Transverse colon (tissue), 4 donors: ENCODE measurements at places on chromosomes 12 and 14. TPM values are rescaled to one million over a fixed set of nuclear protein-coding genes. Genes with fewer than 3 reads are reported as not detected.
A peak's percentile ranks its signal among the peaks of the same experiment; 100 is the strongest.

GRCh38 chr14:56195223-56195622 is 77.0 kb downstream of the PELI2 start:
- no peak for DNase-seq

GRCh38 chr12:2264651-2265232 is 212.0 kb downstream of the CACNA1C start:
- peak; percentile 23 for DNase-seq

- DNase-seq = peak; percentile 86
These were observed 101.9 kb downstream of the RFLNA start for GRCh38 chr12:124396544-124397398.

DNA sequence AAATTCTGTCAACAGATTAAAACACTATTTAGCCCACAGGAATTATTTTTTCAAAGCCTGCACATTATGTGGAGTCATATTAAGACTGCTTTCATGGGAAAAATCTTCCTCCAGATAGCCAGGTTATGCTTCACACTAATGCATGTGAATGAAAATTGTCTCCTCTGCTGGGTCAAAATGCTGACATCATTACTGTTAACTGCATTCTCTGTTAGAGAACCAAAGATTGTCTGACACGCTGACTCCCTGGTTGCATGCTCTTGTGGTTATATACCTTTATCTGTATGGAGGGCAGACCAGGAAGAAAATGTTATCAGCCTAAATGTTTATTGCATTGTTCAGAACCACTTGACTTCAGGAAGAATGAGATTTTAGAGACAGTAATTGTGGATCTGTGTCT is 432.2 kb upstream of the MDGA2 start:
- no peak for DNase-seq

DNA sequence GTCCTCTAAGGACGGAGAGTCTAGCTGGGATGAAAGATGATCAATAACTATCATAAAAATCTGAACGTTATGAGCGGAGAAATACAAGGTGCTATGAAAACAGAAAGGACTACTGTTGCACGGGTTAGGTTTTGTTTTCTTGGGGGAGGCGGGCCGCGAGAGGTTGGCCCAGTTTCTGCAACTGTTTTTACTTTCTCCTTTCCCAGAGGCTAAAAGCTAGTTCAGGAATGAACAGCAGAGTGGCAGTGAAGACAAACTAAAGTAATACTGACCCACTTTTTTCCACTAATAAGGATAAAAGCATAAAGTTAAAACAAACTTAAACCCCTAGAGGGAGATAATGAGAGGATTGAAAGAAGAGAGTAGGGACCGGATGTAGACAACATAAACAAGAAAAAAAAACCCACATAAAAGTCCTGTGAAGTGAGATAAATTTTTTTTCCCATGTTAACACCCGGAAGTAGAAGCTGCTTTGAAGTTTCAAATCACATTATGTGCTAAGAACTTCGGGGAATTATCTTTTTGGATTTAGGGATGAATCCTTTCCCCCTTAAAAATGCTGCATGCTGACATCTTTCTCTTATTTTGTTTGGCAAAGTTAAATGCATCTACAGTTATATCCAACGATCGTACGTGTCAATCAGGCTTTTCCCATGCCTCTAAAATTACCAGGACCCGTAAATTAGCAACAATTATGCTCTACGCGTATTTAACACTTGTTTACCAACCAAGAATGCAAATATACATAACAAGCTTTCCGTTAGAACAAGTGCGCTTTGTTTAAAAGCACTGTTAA is 1.0 kb upstream of the CDK17 start:
- peak; percentile 38 for DNase-seq

DNA sequence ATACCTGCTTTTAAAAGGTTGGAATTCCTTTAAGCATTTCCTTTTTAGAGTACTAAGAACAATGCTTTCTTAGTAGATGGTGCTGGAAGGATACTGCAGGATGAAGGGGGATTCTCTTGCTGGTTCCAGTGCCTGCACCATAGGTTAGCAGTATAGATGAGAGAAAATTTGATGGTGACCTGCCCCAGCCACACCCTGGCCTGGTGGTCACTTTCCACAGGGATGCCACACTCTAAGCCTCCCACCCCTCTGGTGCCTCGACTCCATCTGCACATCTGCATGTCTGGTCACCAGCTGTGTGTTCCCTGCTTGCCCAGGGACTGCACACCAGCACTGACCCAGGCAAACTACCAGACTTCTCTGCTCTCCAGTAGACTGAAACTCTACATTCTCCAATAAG is 19.1 kb downstream of the SLC2A3 start:
- DNase-seq = no peak

DNA sequence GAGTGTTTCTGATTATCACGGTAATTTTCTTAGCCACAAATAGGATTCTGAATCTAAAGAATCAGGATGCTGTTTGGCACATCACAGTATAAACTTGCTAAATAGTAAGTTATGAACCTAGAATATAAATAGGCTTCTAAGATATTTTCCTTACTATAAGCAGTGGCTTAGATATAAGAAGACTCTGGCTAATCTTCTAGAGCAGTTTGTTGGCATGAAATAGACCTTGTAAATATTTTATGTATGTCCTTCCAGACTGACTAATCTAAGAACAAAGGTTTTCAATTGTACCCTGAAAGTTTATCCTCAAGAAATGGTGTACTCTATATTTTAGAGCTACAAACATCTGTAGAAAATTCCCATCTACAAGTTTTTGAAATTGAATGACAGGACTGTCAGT is 48.3 kb downstream of the LMNTD1 start:
- no peak for DNase-seq

GRCh38 chr14:105063056-105063455 is 2.2 kb downstream of the GPR132 start:
- DNase-seq = no peak

- DNase-seq = no peak
These were observed 10.8 kb downstream of the SNRNP35 start for GRCh38 chr12:123468786-123469185.

DNA sequence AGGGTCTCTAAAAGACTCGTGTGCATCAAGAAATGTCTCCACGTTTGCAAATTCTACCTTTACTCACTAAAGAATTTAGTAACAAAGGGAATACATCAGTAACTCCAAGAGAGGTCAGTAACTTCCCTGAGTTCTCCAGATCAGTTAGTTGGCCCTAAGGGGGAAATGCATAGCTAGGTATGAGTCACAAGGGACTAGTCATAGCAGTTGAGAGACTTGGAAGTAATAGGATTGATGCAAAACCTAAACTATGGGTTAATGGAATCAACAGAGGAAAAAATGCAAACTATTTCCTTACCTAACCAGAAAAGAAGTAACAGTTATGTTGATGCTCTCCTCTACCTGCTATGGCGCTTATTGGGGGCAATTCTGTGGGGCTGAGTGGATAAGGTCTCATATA is 148.8 kb upstream of the GARIN6 start:
- DNase-seq = no peak

GRCh38 chr12:63994704-63995103 is 150.2 kb downstream of the SRGAP1 start:
- DNase-seq = no peak

DNA sequence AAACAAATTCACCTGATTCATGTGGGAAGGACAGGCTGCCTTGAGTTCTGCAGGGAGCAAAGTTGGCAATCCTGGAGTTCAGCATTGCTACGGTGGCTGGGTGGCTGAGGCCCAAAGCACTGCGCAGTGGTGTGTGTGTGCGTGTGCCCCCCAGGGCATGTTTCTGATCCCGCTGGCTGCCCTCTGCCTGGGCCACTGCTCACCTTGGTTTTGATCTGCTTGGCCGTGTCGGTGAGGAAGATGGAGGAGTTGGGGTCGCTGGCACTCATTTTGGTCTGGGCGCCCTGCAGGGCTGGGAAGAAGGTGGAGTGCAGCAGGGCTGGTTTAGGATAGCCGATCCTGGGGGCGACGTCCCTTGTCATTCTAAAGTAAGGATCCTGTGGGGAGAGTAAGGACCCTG is 19.1 kb downstream of the SLC25A47 start:
- no peak for DNase-seq

DNA sequence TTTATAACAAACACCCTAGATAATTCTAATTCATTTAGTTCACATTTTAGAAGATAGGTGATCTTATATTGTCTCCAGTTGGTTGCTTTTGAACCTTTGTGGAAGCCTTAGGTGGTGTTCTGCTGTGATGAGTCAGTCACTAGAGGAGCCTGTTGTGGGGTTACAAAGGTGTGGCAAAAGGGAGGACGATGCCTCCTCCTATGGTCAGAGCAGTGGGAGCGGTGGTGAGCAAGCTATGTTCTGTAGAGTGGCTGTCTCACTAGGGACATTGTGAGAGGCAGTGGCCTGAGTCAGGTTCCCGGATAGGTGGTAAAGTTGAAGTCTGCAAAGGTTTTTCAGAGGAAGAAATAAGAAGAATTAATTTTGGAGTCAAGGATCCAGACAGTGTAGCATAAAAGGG is 71.6 kb upstream of the USP44 start:
- no peak for DNase-seq

ANO2 gene
- total RNA-seq = 3.3 TPM

LRRK2 gene
- 30.8 TPM for total RNA-seq

LRTM2 gene
- not detected for total RNA-seq

PLEKHD1 gene
- total RNA-seq = not detected

ERH gene
- total RNA-seq = 12.5 TPM

SERPINA10 gene
- total RNA-seq = 0.55 TPM

NPAS3 gene
- total RNA-seq = 1.6 TPM

SYNDIG1L gene
- total RNA-seq = 0.32 TPM

RFX4 gene
- total RNA-seq = not detected

KERA gene
- total RNA-seq = not detected
